ENCODE measurements at places on chromosomes 6 and 20. TPM values are rescaled to one million over a fixed set of nuclear protein-coding genes. Genes with fewer than 3 reads are reported as not detected.

ZNF391 gene
- total RNA-seq, result 0.82 TPM

DNA sequence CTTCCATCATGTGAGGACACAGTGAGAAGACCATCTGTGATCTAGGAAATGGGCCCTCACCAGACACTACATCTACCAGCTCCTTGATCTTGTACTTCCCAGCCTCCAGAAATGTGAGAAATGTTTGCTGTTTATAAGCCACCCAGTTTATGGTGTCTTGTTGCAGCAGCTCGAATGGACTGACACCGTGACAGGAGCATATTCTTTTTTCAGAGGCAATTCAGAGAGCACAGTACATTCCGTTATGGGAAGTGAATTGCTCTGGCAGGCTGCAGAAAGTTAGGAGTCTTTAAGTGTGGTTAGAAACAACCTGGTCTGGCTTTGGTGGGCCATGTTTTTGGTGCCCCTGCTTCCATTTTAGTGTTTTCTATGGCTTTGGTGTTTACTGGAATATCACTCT is 75.1 kb downstream of the FIG4 start:
- DNase-seq, result no peak
- H3K4me1 ChIP-seq, result no peaks in the 10 kb centered on the region
- no peaks in the 10 kb centered on the region for H3K36me3 ChIP-seq
- no peak overlapping the region for H3K27ac ChIP-seq
- no peaks in the 10 kb centered on the region for H3K27me3 ChIP-seq

GRCh38 chr20:6094565-6094964 is 28.3 kb downstream of the FERMT1 start:
- no peak for DNase-seq
- H3K27me3 ChIP-seq, result peaks cover 4% of the 10 kb centered on the region
- H3K4me1 ChIP-seq, result no peaks in the 10 kb centered on the region
- H3K36me3 ChIP-seq, result no peaks in the 10 kb centered on the region

DNA sequence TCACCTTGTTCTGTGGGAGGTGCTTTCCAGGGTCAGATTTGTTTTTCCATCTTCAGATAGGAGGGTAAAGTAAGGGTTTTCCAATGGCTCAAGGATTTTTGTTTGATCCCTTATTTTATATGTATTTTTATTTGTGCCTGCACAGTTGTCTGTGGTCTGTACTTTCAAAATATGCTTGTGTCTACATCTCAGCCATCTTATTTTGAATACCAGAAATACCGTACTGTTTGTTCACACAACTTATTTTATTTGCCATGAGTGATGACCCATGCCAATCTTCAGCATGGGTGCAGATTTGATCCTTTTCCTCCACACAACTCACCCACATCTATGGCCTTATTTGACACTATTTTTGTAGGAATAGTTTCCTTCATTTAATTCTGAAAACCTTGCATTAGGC is 72.2 kb upstream of the PTCHD4 start:
- H3K4me3 ChIP-seq, result no peak overlapping the region
- H3K27ac ChIP-seq, result no peak overlapping the region
- DNase-seq, result no peak
- H3K4me1 ChIP-seq, result no peaks in the 10 kb centered on the region
- H3K36me3 ChIP-seq, result no peaks in the 10 kb centered on the region

DNA sequence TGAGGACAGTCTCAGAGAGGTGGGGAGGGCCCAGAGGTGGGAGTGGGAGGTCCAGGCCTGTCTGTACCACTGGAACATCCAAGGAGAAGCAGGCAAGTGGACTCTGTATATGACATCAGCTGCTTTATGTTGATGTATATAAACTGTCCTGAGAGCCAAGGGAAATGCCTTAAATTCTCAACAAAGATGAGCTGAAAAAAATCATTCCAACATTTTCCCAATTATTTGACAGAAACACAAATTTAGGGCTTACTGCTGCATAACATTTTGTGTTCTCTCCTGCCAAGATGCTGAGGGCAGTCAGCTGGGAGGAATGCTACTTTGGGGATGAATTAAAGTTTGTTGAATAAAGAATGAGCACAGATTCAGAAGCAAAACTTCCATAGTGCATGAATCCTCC is 52.8 kb downstream of the FOXC1 start:
- H3K4me1 ChIP-seq, result no peaks in the 10 kb centered on the region
- no peak for DNase-seq
- H3K36me3 ChIP-seq, result no peaks in the 10 kb centered on the region
- H3K27ac ChIP-seq, result no peak overlapping the region

- no peak for DNase-seq
- peaks cover 11% of the 10 kb centered on the region for H3K27me3 ChIP-seq
- H3K4me3 ChIP-seq, result no peak overlapping the region
Observed at GRCh38 chr6:1247056-1247455, 64.8 kb upstream of the FOXQ1 start.
